ENCODE measurements at places on chromosomes 16 and 17.

- no peak for DNase-seq
These were observed 26.1 kb upstream of the XPO6 start for GRCh38 chr16:28237754-28238357.

DNA sequence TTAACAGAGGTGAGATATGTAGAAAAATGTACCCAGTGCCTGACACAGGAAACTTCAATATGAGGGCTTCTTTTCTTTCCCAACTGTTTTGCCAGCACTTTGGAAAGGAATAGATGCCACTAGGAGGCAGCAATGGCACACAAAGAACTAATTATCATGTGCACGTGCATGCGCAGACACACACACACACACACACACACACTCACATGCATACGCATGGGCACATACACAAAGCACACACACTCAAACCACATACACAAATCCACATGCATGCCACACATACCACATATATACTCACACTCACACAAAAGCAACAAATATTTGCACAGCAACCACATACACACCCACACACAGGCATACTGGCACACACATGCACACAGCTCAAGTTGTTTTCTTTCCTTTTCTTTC, 8.8 kb upstream of the CEP112 start:
- DNase-seq: peak; percentile 67

GRCh38 chr16:50741225-50741780, 583 bp upstream of the CYLD start:
- no peak for DNase-seq

- no peak for DNase-seq
These were observed 12.1 kb downstream of the DNAJC7 start for GRCh38 chr17:42005166-42005565.

DNA sequence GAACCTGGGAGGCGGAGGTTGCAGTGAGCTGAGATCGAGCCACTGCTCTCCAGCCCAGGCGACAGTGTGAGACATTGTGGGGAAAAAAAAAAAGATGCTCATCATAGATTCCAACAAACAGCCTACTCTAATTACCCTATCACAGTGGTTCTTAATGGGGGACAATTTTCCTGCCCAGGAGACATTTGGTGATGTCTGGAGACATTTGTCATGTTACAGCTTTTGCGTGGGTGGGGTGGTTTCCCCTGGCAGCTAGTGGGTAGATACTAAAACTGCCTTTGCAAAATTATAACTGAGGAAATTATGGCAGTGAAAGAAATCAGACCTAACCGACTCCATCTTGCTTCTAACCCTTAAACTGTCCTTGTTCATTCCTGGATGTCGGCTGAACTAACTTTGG, 92.5 kb upstream of the RBL2 start:
- no peak for DNase-seq

GRCh38 chr17:2068519-2069051, 13.7 kb downstream of the HIC1 start:
- DNase-seq: peak; percentile 99

GRCh38 chr17:75763613-75764416, 1.2 kb downstream of the GALK1 start:
- no peak for DNase-seq

Data from kidney capillary endothelial cell (primary cell).